Lower lobe of right lung (tissue), 2 donors: ENCODE measurements at places on chromosomes 1 and 21. TPM values are rescaled to one million over a fixed set of nuclear protein-coding genes. Genes with fewer than 3 reads are reported as not detected.
A peak's percentile ranks its signal among the peaks of the same experiment; 100 is the strongest.

DNA sequence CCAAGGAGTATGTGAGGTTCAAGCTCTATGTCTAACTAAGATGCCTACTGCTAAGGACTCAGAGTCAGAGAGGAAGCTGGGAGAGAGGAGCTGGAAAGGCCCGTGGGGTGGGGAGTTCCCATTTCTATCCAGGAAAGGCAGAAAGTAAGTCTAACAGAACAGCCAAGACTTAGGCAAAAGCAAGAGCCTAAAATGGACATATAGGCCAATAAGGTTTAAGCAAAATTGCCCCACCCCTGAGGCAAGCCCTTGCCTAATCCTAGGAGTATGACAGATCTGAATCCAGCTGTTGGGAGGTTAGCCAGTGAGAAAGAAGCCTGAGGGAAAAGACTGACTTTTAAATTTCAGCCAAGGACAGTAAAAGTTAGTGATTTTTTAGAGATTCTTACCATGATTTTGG lies 1.6 kb upstream of the KLHDC9 start:
- peak overlapping the region; percentile 56 for H3K27ac ChIP-seq
- DNase-seq: no peak
- no peaks in the 10 kb centered on the region for H3K27me3 ChIP-seq
- peaks cover 22% of the 10 kb centered on the region for H3K36me3 ChIP-seq

FRRS1 gene
- 9.1 TPM for total RNA-seq

DNA sequence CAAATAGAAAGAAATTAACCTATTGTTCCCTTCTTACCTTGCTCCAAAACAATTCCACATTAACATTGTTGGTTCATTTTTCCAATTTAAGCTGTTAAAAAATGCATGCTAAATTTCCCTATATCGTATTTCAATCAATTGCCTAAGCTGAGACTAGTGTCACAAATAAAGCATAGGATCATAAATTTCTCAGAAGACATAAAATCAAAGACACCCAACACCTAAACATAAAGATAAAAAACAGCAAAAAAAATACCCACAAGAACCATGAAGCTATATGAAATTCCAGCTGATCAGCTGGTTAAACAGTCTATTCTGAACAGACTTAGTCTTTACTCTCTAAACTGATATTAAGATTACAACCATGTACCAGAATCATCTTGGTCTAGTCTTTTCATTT lies 32.3 kb downstream of the ACBD6 start:
- H3K4me3 ChIP-seq: no peak overlapping the region
- H3K4me1 ChIP-seq: no peaks in the 10 kb centered on the region
- no peaks in the 10 kb centered on the region for H3K27me3 ChIP-seq
- H3K27ac ChIP-seq: no peak overlapping the region

DNA sequence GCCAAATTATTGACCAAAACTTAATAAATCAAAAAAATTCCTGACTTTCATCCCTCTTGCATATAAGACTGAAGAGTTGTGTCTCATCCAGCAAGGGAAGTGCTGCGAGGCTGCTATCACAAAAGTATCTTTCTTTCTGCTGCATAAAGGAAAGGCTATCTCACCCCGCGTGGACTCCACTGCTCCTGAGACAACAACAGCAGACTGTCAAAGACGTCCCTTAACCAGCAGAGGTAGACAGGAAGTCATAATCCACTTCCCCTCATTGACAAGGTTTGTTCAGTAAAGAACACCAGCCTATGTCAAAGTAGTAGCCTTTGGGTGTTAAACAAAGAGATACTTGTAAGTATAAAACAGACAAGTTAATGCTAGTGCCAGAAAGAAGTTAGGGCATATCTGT lies 29.4 kb downstream of the VPS26C start:
- H3K27me3 ChIP-seq: no peaks in the 10 kb centered on the region
- peaks cover 85% of the 10 kb centered on the region for H3K36me3 ChIP-seq
- DNase-seq: no peak
- no peak overlapping the region for H3K27ac ChIP-seq
- H3K4me1 ChIP-seq: peaks cover 8% of the 10 kb centered on the region

DNA sequence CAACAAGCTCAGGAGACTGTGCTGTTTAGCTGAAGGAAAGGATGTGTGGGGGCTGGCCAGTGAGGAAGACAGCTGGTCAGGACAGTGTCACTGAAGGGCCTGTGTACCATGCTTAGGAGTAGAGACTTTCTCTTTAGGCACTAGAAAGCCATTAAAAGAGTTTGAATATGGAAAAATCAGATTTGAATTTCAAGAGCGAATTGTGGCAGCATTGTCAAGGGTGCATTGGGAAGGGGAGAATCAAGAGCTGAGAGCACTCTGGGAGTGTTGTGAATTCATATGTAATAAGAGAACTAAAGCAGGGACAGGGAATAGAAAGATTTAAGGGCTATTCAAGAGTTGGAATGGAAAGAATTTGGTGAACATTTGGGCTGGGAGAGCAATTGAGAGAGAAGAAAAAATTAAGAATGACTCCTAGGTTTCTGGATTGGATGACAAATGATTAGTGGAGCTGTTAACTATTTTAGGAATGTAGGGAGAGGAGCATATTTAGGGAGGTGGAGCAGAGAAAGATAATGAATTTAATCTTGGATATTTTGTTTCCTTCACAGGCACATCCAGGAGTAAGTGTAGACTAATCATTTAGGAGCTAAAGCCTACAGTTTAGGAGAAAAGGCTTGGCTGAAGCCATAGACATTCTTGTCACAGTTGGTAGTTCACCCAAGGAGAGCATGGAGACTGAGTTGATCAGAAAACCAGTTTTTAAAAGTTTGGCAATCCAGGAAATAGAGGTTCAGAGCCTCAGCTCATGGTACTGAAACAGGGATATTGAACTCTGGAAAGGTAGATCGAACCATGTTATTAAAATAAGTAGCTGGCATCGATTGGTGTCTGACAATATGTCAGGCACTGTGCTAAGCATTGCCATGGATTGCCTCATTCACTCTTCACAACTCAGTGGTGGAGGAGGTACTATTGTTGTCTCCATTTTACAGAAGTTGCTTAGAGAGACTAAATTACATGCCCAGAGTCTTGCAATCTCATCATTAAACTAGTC lies 23.1 kb upstream of the TOR3A start:
- H3K4me1 ChIP-seq: no peaks in the 10 kb centered on the region
- no peak for DNase-seq
- H3K4me3 ChIP-seq: no peak overlapping the region
- no peaks in the 10 kb centered on the region for H3K27me3 ChIP-seq
- peaks cover 6% of the 10 kb centered on the region for H3K36me3 ChIP-seq
- H3K27ac ChIP-seq: no peak overlapping the region

GRCh38 chr1:63888984-63889383 lies 115.2 kb downstream of the ROR1 start:
- no peak overlapping the region for H3K4me3 ChIP-seq
- H3K27ac ChIP-seq: no peak overlapping the region
- no peaks in the 10 kb centered on the region for H3K27me3 ChIP-seq
- H3K4me1 ChIP-seq: no peaks in the 10 kb centered on the region
- no peak for DNase-seq
- no peaks in the 10 kb centered on the region for H3K36me3 ChIP-seq

HSF2BP gene
- 0.32 TPM for total RNA-seq

- no peaks in the 10 kb centered on the region for H3K4me1 ChIP-seq
- no peak overlapping the region for H3K4me3 ChIP-seq
- no peaks in the 10 kb centered on the region for H3K27me3 ChIP-seq
These were observed 31.6 kb downstream of the PTGS2 start for GRCh38 chr1:186648613-186649012.

- no peaks in the 10 kb centered on the region for H3K27me3 ChIP-seq
- peaks cover 8% of the 10 kb centered on the region for H3K4me1 ChIP-seq
- H3K4me3 ChIP-seq: no peak overlapping the region
These were observed 159.9 kb upstream of the RUNX1 start for GRCh38 chr21:35208810-35209517.

CYP4B1 gene
- 210 TPM for total RNA-seq

GRCh38 chr1:182080040-182080439 lies 18.5 kb upstream of the ZNF648 start:
- peaks cover 9% of the 10 kb centered on the region for H3K4me1 ChIP-seq
- H3K27ac ChIP-seq: no peak overlapping the region
- no peak overlapping the region for H3K4me3 ChIP-seq
